ENCODE measurements at places on chromosomes 1 and 21.

DNA sequence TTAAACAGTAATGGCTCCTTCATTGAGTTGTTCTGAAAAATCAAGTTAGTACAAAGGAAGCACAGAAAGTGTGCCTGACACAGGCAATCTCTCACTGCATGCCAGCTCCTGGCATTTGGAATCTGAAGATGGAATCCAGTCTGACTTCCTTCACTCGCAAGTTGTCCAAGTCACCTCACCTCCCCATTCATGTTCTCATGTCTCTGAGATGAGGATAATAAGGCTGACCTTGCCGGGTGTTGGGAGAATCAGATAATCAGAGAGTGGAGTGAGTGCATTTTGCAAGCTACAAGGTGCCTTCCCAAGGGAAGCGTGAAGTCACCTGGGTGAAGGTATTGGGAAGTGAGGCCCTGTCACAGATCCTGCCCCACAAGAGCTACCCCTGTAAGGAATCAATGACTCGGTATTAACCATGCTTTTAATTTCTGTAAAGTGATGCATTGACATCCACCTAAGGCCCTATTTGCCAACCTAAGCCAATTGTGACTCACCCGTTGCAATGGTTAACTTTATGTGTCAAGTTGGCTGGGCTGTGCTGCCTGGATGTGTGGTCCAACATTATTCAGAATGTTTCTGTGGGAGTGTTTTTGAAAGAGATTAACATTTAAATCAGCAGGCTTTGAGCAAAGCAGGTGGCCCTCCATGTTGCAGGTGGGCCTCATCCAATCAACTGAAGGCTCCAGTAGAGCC is 62.5 kb upstream of the TARBP1 start:
- DNase-seq, result no peak

GRCh38 chr21:41823166-41823565 is 56.0 kb downstream of the PRDM15 start:
- DNase-seq, result no peak

DNA sequence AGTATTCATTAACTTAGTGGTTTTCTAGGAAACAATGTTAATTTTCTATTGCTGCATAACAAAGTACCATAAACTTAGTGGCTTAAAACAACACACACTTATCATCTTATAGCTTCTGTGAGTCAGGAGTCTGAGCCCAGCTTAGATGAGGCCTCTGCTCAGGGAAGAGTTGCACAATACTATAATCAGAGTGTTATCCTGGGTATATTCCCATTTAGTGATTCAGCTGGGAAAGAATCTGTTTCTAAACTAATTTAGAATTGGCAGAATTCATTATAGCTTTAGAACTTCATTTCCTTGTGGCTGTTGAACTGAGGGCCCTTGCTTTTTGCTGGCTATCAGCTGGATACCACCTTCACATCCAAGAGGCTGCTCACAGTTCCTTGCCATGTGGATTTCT is 515.5 kb downstream of the BRINP3 start:
- DNase-seq, result no peak

DNA sequence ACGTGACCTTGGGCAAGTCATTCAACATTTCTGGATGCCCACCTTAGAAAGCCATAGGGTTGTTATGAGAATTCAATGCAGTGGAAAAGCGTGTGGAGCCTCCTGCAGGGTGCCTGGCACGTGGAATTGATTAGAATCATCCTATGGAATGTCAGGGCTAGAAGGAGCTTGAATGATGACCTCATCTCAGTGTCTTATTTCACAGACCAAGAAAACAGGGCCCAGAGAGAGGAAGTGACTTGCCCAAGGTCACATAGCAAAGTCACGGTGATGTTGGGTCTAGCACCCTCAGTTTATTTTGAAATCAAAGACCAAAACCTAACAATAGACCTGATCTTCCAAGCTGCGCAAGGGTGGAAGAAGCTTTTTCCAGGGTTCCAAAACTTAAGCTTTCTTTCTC is 6.0 kb downstream of the TRABD2B start:
- no peak for DNase-seq

GRCh38 chr1:38918568-38918967 is 23.1 kb downstream of the RHBDL2 start:
- no peak for DNase-seq

GRCh38 chr1:245671349-245671748 is 516.6 kb downstream of the KIF26B start:
- DNase-seq, result no peak

GRCh38 chr1:26888231-26888630 is 1.9 kb downstream of the GPN2 start:
- DNase-seq, result no peak

- DNase-seq, result no peak
These were observed 28.3 kb downstream of the SLC30A7 start for GRCh38 chr1:100924212-100924611.

- DNase-seq, result no peak
These were observed 80.5 kb upstream of the RALGPS2 start for GRCh38 chr1:178644308-178645120.

DNA sequence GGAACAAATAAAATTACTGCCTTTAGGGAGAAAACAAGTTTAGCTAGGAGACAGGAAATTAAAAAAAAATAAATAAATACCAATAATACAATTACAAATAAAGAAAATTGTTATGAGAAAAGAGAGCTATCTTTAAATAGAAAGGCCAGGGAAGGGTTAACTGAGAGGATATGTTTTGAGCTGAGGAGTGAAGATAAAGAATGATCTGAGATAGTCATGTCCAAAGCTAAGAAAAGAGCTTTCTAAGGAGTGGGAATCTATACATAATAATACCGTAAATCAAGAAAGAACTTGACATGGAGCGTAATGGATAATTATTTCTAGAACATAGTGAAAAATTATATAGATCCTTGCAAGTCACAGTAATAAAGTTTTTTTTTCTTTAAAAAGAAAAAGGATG is 176.5 kb downstream of the NCAM2 start:
- DNase-seq, result no peak

DNA sequence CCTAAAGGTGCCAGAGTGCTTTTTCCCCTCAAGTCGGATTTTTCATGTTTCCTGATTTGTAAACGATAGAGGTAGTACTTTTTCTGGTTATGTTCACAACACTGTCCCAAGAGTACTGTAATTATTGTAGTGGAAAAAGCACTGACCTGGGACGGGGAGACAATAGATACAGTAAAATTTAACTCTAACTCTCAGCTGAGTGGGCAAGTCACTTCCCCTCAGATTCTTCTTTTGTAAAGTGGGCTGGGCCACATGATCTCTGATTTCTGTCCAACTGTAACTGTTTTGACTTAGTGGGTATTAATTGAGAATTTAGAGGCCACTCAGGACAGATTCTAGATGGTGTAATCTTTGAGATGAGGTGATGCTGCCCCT is 19.1 kb downstream of the MARCKSL1 start:
- no peak for DNase-seq

DNA sequence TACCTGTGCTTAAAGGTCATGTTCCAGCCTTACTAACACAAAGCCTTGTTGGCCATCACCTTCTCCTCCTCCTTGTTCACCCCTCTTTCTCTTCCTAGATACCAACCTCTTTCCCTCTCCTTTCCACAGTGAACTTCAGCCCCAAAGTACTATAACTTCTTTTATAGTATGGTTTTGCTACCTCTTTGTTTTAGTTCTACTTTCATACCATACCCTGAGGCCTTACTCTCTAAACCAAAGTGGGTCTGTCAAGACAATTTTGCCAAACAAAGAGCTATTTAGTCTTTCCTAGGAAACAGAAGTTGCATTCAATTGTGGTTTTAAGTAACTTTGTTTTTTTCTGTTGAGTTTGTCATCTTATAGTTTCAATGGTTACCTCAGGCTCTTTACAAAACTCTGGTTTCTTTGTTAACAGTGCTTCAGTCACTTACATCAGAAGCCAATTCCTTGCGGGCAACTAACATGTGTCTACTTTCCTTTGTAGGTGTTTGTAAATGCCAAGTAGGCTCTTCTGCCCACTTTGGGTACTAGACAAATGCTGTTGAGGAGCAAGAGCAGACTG is 623.9 kb upstream of the PKN2 start:
- DNase-seq, result no peak

GRCh38 chr1:224559981-224560728 is 56.0 kb upstream of the CNIH3 start:
- DNase-seq, result no peak

DNA sequence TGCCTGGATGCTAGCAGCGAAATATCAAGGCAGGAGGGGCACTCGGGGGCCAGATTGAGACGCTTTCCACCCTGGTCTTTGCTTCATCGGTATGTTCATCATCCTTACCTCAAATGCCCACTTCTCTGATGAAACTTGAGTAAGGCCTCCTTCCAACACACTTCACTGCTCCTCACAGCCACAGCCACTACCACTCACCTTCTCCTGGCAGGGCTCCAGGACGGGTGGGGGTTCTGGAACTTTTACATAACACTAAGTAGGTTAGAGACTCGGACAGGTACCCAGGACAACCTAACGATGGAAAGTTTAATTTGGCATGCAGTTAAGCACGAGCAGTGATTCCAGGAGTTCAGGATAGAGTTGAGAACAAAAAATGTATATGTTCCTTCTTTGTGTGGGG is 73.9 kb upstream of the SPAG17 start:
- no peak for DNase-seq

GRCh38 chr1:181159451-181160140 is 71.1 kb downstream of the IER5 start:
- peak; percentile 13 for DNase-seq

- no peak for DNase-seq
These were observed 4.3 kb downstream of the PAQR7 start for GRCh38 chr1:25871086-25871703.

DNA sequence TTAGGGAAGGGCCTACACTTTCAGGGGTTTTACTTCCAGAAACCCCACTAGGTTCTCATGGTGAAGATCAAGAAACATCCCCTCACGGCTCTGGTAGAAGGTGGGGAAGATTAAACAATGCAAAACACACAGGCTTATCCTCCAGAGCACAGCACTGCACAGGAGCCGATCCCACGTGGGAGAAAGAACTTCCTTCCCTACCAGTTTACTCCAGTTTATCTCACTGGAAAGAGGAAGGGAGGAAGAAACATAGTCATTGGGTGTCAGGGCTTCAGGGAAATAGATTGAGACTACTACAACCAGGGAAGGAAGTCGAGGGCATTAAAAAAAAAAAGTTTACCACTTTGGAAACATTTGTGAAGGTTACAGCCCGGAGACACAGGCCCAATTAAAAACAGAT is 164.4 kb downstream of the NTPCR start:
- no peak for DNase-seq

DNA sequence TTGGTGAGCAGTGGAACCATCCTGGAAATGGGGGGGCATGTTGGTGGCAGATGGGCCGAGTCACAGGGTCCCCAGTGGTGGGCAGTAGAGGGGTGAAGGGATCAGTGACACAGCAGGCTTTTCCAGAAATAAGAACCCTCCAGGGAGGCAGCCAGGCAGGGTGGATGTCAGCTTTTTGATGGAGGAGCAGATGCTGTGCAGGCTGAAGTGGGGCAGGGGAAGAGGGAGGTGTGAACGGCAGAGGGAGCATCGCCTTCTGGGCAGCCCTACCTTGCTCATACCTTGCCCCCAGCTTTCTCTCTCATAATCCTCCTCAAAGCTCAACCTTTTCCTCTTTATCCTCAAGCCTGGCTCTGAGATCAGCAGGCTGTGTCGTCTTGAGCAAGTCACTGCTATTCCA is 131.8 kb upstream of the IPO9 start:
- DNase-seq, result no peak

DNA sequence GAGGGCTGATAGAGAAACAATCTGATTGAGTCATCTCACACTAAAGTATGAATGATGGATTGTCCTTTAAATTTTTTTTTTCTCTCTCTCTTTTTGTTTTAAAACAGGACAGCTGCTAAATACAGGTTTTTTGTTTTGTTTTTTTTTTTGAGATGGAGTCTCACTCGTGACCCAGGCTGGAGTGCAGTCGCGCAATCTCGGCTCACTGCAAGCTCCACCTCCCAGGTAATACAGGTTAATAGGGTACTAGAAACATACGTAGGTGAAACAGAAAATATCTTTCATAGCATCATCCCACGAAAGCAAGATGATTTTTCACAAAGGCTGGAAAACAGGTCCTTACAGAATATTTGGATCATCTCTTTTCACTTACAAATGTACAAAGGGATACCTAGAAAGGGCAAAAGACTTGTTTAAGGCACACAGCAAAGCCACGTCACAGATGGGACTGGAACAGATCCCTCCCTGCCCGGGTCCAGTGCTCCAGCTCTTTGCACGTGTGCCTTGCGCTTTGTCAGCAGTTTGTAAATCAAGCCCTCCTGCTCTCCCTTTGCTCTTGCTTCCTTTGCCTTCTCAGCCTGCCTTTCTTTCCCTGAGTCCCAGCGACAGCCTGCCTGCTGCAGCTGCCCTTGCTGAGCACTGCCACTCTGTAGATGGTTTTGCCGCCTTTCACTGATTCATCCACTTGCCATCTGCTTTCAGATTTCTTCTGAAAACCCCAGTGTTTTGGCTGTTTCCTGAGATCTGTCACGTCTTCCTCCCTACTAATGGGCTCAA is 171.3 kb upstream of the BEND5 start:
- DNase-seq, result no peak

DNA sequence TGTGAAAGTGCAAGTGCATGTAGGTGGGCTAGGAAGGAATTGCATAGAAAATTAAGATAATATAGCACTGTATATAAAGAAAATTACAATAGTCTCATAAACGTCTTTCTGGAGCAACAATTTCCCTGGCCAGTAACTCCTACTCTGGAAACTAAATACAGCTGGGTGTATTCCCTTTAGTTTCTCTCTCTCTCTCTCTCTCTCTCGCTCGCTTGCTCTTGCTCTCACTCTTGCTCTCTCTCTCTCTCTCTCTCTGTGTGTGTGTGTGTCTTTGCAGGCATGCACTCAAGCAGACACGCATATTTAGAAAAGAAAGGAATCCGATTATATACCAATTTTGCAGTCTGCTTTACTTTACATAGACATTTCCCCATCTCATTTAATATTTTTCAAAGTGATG is 14.7 kb downstream of the S100A10 start:
- no peak for DNase-seq

GRCh38 chr1:31753707-31754349 is 10.3 kb downstream of the ADGRB2 start:
- no peak for DNase-seq

- DNase-seq, result no peak
These were observed 132.3 kb downstream of the GABPA start for GRCh38 chr21:25867061-25867460.

Data from activated naive CD4-positive, alpha-beta T cell (primary cell).